ENCODE measurements at places on chromosomes 11 and 22.

- DNase-seq, result no peak
Measured at GRCh38 chr11:95279921-95280868, 49.2 kb upstream of the SESN3 start.

DNA sequence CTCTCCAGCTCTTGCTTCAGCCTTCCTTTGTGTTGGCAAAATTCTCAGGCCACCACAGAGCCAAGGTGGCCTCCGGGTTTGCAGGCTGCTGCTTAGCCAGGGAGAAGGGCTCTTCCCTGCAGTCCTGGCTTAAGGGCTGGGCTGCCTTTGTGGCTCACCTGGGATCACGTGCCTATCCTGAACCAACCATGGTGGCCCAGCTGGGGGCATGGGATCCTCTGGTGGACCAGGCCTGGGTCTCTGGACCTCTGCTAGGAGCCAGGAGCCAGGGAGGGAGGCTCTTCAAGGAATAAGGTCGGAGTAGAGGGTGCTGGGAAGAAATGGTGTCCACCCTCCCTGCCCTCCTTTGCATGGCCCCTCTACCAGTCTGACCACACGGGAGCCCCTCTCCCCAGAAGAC, 43.9 kb downstream of the CACNA1I start:
- no peak for DNase-seq

DNA sequence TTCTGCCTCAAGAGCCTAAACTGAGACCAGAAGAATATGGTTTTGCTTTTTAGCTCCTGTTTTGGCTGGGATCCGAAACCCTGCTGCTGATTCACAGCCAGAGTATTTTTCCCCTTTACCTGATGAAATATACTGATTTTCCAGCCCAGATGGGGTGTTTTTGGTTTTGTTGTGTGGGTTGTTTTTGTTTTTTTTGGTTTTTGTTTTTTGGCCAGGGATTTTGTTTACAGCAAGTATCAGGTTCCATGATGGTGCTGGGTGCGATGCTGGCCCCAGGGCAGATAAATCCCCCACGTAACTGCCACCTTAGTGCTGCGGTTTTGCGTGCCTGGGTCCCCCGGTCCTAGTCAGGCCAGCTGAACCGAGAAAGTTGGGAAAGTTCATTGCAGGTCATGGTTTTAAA, 103.7 kb downstream of the ZBTB16 start:
- no peak for DNase-seq

DNA sequence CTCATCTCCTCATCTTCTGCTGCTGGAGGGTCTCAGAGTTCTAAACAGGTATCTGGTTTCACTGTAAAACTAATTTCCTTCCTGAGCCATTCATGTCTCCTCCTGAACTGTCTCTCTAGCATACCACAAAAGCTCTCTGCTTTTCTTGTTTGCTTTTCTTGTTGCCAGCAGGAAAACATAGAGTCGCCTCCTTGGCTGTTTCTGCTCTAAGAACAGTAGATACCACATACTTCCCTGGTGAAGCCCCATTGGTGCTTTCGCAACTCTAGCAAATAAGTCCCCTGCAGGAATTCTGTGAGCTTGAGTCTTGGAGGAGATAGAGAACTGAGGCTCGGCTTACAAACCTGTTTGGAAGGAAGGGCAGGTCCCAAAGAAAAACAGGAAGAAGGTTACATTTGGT, 7.0 kb downstream of the DIXDC1 start:
- no peak for DNase-seq

DNA sequence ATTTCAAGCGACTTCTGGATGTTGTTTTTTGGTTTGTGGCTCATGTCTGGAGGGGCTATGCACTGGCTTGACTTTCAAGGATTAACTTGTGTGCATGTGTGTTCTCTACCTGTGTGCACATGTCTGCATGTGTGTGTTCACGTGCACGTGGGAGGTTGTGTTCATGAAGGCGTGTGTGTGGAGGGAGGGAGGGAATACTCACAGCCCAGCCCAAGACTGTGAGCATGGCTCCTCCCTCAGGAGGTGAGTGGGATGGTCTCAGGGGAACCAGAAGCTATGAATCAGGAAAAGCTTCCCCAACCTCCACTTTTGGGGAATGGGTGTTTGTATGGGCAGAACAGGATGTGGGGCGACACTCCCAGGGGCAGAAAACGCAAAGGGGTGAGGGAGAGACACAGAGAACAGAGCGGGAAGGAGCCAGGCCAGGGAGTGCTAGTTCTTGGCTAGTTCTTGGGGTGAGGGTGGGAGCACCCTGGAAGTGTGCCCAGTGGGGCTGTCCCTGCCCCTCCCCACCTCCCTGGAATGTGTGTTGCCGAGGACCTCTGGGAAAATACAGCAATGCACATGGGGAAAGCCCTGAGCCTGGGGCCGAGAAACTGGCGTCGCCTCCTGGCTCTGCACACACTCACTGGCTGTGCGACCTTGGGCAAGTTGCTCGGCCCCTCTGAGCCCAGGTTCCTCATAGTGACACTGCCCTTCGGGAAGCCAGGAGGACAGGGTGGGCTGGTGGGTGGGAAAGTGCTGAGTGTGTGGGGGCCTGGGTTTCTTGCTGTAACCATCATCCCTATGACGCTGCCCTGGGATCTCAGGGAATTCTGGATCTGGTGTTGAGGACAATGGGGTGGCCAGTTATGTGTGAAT, 16.9 kb upstream of the ALX4 start:
- DNase-seq, result no peak

DNA sequence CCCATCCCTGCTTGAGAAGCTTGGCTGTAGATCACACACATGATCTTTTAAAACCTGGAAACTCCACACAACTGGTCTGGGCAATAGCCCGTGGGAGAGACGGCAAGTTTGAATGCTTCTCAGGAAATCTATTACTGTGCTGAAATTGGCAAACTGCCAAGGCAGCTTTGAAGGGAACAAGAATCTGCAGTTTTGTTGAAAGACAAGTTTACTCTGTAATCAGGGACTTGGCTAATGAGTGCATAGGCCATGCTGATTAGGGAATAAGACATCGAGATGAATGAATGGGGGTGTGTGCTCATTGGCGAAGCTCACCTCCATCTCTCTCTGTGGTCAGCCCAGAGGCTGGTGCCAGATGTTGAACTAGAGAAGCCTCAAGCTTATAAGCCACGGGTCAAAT, 218.8 kb downstream of the HIPK3 start:
- no peak for DNase-seq

DNA sequence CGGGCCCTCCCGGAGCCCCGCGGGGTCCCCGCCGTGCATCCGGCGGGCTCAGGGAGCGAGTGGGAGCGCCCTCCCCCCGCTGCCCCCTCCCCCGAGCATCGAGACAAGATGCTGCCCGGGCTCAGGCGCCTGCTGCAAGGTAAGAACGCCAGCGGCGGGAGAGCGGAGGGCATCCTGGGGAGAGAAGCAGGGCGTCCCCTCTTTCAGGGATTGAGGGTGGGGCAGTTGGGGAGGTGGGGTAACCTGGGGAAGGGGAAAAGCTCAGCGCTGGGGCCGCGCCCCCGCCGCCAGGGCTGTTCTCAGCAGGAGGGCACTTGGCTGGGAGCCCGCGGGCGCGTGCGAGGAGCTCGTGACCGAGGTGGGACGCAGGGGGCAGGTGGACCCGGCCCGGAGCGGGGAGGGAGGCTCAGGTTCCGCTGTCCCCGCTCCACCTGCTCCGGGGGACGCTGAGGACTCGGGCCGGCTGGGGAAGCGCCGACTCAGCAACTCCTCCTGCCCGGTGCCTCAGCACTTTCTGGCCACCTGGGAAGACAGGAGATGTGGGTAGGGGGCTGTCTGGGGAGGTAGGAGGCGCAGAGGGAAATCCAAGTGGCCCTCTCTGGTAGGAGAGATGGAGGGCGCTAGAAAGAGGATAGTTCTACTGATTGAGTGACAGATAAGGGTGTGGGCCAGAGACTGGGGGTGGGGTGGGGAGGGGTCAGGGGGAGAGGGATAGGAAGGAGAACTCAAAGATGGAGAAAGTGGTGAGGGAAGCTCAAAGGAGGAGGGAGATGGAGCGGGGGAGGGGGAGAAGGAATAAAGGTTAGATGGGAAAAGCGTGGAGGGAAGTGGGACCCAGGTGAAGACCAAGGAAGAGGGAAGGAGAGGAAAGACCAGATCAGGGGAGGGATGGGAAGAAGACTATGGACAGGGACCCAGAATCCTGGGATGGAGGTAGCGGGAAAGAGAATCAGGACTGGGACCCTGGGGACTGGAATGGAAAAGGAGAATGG, 726 bp downstream of the RTN4RL2 start:
- no peak for DNase-seq

DNA sequence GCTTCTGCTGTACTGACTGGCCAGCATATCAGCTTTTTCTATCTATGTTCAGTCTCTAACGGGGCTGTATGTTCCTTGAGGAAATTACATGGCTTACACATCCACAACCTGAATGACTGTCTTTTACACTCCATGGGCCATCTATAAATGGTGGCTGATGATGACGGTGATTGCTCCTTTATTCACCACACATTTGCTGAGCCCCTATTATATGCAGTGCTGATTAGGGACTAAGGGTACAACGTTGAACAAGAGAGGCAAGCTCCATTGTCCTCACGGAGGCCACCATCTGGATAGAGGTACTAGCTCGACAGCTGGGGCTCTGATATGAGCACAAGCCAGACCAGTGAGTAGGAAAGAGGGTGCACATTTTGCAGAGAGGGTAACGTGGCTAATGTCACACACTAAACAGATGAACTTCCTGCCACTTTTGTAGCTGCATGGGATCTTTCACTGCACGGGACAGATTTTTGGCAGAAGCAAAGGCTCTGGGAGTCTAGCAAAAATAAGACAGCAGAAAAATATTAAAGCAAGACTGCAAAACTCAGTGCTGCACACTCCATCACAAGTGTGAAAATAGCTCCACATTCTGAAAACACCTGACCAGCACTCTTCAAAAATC, 30.6 kb downstream of the DRD2 start:
- no peak for DNase-seq

GRCh38 chr11:69868871-69869270, 49.7 kb upstream of the FGF3 start:
- DNase-seq, result no peak

DNA sequence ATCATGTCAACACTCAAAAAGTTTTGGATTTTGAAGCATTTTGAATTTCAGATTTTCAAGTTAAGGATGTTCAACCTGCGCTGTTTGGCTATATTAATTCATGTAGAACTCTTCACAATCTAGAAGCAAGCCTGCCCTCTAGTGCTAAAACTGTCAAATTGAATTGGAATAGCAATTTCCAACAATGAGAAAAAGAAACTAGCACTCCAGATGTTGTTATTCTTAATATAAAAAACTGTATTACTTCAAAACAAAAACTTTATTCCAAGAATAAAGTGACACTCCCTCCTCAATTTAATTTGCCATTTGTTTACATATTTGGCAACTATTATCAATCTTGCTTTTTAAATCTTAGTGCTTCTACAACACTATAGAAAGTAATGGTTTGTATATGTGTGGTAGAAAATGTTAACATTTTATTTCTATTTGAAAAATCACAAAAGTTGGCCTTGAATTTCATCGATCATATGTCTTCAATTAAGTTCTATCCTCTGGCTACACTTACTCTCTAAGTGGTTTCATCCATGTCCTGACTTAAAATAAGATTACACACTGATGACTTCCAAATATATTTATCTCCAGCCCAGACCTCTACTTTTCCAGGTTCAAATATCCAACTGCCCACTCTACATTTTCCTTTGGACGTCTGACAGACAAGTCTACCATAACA, 36.6 kb downstream of the DCUN1D5 start:
- no peak for DNase-seq

DNA sequence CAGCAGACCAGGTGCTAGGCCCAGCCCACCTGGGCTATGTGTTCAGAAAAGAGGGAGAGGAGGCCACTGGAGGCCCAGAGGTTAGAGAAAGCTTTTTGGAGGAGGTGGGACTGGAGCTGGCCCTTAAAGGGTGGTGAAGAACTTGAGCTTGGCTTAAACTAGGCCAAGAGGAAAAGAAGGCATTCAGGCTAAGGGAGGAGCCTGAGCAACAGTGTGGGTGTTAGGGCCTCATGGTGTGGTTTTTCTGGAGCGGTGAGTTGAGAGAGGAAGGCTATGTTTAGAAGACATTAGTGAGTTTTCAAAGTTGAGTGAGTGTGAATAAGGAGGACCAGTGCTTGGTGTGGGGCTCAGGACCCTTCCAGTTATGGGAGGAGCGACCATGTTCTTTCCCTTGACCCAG, 6.2 kb downstream of the TAF6L start:
- DNase-seq, result no peak

DNA sequence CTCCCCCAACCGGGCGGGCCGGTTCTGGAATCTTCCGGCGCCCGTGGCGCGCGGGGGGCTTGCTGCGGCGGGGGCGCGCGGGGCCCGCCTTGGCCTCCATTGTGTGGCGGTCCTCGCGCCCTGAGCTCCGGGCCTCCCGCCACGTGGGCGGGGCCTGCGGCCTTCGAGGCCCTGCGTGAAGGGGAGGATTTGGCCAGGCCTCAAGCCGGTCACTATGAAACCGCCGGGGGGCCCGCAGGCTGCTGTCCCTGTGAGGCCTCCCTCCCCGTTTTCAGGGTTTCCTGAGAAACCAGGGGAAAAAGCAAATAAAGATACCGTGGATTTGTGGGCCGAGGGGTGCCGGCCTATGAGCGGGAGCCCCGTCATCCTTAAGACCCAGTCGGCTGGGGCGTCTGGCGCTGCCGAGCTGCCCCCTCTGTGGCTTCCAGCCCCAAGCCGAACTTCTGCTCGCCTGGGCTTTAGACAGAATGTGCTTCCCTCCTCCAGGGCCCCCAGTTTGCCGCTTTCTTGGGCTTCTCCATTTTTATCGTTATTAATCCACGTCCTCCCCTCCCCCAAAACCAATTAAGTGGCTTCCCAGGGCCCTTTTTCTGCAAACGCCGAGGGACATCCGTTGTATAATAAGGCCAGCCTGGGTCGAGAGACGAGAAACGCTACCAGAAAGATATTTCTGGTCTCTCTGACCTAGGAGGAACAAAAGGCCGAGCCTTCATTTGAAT, 602 bp downstream of the EWSR1 start:
- peak; percentile 23 for DNase-seq

- no peak for DNase-seq
Measured at GRCh38 chr11:43214471-43214870, 97.3 kb upstream of the API5 start.

DNA sequence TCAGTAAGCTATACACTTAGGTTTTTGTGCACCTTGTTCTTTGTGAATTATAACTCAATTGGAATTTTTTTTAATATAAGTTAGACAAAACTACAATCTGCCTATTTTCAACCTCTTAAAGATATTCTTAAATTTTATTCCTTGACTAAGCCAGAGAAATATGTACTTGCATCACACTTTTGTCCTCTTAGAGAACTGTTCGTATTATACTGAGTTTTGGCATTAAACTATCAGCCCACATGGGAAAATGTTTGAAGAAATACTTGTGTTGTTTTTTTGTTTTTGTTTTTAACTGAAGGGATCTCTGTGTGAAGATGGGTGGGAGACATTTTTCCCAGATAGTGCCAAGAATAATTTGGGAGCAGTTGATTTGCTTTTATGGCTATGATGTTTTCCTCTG, 25.3 kb downstream of the CEP295 start:
- DNase-seq, result no peak

DNA sequence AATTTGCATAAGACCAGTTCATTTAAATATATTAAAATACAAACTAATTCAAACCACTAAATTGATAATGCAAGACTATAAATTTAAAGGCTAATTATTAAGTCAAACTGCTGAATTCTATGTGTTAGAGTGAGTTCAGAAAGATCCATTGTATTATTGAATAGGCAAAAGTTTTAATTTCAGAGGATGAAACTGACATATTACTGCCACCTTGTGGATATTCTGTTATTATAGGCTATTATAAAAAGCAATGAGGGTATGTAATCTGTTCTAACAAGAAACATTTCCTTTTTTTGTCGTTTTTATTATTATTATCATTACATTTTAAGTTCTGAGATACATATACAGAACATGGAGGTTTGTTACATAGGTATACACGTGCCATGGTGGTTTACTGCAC, 20.9 kb upstream of the NAALAD2 start:
- DNase-seq, result no peak

- no peak for DNase-seq
Measured at GRCh38 chr11:12066799-12067508, 43.4 kb upstream of the MICAL2 start.

GRCh38 chr22:45964372-45964771, 12.6 kb downstream of the WNT7B start:
- DNase-seq, result no peak
